Neuronal stem cell (in vitro differentiated cells): ENCODE measurements at places on chromosomes 16 and 17.

- H3K36me3 ChIP-seq, result peaks cover 11% of the 10 kb centered on the region
Measured at GRCh38 chr17:62617894-62618472, 9.5 kb upstream of the MRC2 start.

DNA sequence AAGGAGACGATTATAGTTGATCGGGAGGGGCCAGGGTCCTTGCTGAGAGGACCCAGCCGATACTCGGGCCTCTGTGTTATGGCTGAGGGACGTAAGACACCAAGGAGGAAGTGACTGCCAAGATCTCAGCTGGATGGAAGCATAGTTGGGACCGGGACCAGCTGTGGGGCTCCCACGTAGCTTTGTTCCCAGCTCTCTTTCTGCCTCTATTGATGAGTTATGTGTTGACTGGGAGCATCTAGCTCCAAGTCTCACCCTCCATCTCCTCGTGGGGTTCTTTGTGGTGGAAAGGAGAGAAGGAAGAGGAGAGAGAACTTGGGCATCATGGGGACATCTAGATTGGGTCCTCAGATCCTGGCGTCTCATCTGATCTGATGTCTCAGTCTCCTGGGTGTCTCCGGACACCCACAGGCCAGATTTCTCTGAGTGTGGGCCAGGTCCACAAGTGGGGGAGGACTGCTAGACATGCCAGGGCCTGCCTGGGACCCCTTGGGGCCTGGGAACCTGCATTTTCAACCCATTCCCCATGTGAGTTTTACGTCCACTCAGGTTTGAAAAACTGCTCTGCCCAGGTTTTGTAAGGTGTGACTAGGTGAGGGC, 1.0 kb downstream of the MGRN1 start:
- peaks cover 15% of the 10 kb centered on the region for H3K36me3 ChIP-seq
- peaks cover 5% of the 10 kb centered on the region for H3K4me1 ChIP-seq
- H3K4me3 ChIP-seq, result peak overlapping the region; percentile 83
- H3K27ac ChIP-seq, result peak overlapping the region; percentile 81

DNA sequence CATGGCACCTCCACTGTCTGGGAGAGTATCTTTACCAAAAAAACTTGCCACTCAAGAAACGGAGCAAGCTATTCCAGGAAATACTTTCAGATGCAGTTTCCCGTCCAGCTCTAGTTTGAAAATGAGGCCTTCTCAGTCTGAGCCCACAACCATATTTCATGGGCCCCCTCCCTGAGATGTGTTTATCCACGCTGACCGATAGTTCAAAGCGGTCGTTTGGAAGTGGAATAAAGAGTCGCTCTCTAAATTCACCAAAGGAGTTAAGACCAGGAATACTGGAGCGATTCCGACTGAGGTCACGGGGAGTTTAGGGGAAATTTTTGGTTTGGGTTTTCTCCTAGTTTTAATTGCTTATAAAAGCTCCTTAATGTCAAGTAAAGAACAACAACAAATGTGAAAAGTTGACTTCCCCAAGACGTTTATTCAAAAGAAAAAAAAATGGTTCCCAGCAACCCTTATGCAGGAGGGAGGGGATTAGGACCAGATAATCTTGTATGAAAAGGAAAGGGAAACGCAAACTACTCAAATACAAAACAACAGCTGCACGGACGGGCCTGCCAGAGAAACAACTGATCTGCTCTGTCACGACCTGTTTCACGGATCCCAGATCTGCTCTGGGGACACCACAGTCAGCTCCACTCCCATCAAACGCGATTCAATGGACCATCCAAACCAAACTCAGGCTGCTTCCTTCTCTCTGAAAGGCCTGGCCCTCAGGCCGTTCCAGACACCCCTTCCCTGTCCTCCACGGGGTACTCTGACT, 77.1 kb downstream of the MRM3 start:
- no peaks in the 10 kb centered on the region for H3K27me3 ChIP-seq
- peaks cover 38% of the 10 kb centered on the region for H3K36me3 ChIP-seq
- peak overlapping the region; percentile 82 for H3K27ac ChIP-seq
- H3K4me1 ChIP-seq, result no peaks in the 10 kb centered on the region
- DNase-seq, result no peak

DNA sequence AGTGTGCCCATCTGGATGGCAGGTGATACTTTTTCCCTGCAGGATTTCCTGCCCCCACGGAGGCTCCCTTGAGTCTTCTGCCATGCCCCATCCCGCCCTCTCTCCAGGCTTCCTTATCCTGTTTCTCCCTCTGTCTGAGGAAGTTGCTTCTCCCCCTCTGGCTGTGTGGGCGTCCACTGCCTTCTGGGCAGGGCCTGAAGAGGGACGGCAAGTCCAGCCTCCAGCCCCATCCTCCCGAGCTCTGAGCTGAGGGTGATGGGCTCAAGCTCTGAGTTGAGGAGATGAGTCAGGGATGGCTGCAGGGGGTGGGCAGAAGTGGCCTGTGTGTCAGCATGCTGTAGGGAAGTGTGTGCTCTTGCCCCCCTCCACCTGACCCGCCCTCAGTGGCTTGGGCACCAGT, 14.2 kb upstream of the RAP1GAP2 start:
- H3K36me3 ChIP-seq, result no peaks in the 10 kb centered on the region
- no peak overlapping the region for H3K4me3 ChIP-seq
- no peak overlapping the region for H3K27ac ChIP-seq
- H3K4me1 ChIP-seq, result peaks cover 4% of the 10 kb centered on the region
- peaks cover 24% of the 10 kb centered on the region for H3K27me3 ChIP-seq
- DNase-seq, result no peak

DNA sequence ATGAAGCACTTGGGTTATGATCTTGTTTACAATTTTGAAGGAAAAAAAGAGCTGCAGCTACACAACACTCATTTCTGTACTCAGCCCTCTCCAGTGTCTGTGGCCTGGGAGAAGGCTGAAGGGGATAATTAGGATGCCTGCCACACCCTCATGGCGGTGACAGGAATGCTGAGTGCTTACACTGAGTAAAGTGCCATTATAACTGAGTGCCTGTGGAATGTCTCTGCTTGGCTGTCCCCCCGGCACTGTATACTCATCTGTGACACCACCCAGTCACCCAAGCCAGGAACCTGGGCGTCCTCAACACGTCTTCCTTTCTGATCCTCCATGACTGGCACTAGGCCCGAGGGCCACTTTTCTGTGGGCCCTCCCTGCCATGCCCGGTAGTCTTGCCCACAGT, 3.5 kb upstream of the MRPL38 start:
- H3K4me1 ChIP-seq, result peaks cover 2% of the 10 kb centered on the region
- no peaks in the 10 kb centered on the region for H3K27me3 ChIP-seq
- no peak for DNase-seq
- H3K4me3 ChIP-seq, result no peak overlapping the region
- H3K36me3 ChIP-seq, result peaks cover 2% of the 10 kb centered on the region

DNA sequence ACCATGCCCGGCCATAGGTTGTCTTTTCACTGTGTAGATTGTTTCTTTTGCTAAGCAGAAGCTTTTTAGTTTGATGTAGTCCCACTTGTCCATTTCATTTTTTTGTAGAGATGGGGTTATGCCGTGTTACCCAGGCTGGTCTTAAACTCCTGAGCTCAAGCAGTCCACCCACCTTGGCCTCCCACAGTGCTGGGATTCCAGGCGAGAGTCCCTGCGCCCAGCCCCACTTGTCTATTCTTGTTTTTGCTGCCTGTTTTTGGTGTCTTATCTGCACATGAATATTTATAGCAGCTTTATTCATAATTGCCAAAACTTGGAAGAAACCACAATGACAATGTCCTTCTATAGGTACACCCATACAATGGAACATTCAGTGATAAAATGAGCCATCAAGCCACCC, 18.8 kb upstream of the SBK1 start:
- H3K36me3 ChIP-seq, result no peaks in the 10 kb centered on the region
- no peak overlapping the region for H3K4me3 ChIP-seq
- no peak for DNase-seq
- peaks cover 19% of the 10 kb centered on the region for H3K27me3 ChIP-seq

- DNase-seq, result no peak
- H3K36me3 ChIP-seq, result no peaks in the 10 kb centered on the region
- no peaks in the 10 kb centered on the region for H3K4me1 ChIP-seq
- H3K27me3 ChIP-seq, result no peaks in the 10 kb centered on the region
Measured at GRCh38 chr17:36842231-36842819, 95.0 kb upstream of the LHX1 start.

- no peak overlapping the region for H3K27ac ChIP-seq
- H3K36me3 ChIP-seq, result no peaks in the 10 kb centered on the region
- DNase-seq, result no peak
- H3K4me1 ChIP-seq, result no peaks in the 10 kb centered on the region
Measured at GRCh38 chr17:70613681-70614080, 444.3 kb downstream of the KCNJ2 start.

- no peak overlapping the region for H3K27ac ChIP-seq
- H3K4me1 ChIP-seq, result no peaks in the 10 kb centered on the region
- H3K27me3 ChIP-seq, result no peaks in the 10 kb centered on the region
- no peak for DNase-seq
- H3K4me3 ChIP-seq, result no peak overlapping the region
- H3K36me3 ChIP-seq, result no peaks in the 10 kb centered on the region
Measured at GRCh38 chr16:72825912-72826621, 221.9 kb downstream of the ZFHX3 start.

DNA sequence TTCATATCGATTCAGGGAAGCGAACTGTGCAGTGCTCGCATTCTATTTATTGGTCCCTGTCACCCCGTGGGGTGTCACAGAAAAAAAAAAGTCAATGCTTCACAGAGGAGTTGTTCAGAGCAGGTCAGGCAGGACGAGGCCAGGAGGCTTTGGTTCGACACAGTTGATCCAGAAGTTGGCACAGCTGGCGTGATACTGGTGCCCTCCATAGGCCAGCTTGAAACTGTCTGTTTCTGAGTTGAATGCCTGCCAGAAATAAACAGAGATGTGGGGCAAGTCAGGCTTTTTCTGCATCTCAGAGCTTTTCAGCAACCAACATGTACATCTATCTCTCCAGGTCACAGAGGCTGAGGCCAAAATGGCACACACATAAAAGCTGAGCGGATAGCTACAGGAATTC, 29.1 kb downstream of the DUSP14 start:
- H3K4me3 ChIP-seq, result no peak overlapping the region
- H3K27ac ChIP-seq, result no peak overlapping the region
- H3K4me1 ChIP-seq, result peaks cover 10% of the 10 kb centered on the region
- no peak for DNase-seq

DNA sequence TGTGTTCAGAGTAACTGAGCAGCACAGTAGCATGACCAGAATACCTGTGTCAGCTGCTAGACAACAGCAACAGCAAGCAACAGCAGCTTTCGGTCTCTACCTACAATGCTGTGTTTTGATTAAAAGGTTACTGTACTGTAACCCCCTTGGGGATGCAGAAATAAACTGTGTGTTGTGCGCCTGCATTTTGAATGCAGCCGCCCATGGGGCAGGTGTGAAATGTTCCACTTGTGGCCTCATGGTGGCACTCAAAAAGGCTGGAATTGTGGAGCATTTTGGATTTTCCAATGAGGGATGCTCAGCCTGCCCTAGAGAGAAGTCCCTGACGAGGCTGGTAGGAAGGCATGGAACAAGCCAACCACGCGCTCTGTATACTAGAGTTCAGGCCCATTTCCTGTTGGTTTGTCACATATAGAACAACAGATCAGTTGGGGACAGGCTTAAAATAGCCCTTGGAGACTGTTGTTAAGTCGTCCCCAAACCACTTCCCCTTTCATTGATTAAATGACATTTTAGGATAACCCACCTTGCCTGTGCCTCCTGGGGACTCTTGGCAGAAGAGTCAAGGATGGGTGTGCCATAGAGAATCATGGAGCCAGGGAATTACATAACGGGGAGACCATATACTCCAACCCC, 27.1 kb downstream of the SCPEP1 start:
- DNase-seq, result no peak
- no peaks in the 10 kb centered on the region for H3K4me1 ChIP-seq
- H3K4me3 ChIP-seq, result no peak overlapping the region
- no peak overlapping the region for H3K27ac ChIP-seq
- no peaks in the 10 kb centered on the region for H3K27me3 ChIP-seq

DNA sequence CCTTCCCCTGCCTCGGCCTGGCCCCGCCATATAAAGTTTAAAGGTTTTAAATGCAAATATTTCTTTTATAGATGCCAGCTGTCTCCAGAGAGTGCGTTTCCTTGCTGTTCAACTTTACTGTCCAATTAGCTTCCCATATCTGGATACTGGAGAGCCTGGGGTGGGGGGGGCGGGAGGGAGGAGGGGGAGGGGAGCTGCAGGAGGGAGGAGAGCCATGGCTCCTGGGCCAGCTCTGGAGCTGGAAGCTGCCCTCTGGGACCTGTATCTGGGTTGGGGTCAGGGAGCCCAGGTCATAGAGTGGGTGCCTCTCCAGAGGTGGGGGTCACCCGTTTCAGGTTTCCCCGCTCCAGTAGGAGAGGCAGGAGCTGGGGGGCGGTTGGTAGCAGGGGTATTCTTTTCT, 6.2 kb upstream of the GSE1 start:
- peak overlapping the region; percentile 31 for H3K4me3 ChIP-seq
- H3K27me3 ChIP-seq, result no peaks in the 10 kb centered on the region
- no peak for DNase-seq
- H3K36me3 ChIP-seq, result no peaks in the 10 kb centered on the region

GRCh38 chr17:980406-981291, 1.1 kb upstream of the NXN start:
- peaks cover 9% of the 10 kb centered on the region for H3K36me3 ChIP-seq
- H3K27me3 ChIP-seq, result no peaks in the 10 kb centered on the region
- peak; percentile 79 for DNase-seq

- peaks cover 19% of the 10 kb centered on the region for H3K4me1 ChIP-seq
- no peaks in the 10 kb centered on the region for H3K27me3 ChIP-seq
- no peaks in the 10 kb centered on the region for H3K36me3 ChIP-seq
Measured at GRCh38 chr16:68972720-68973119, 129.4 kb downstream of the TANGO6 start.

- H3K4me1 ChIP-seq, result no peaks in the 10 kb centered on the region
- H3K4me3 ChIP-seq, result no peak overlapping the region
- H3K27me3 ChIP-seq, result no peaks in the 10 kb centered on the region
- H3K36me3 ChIP-seq, result peaks cover 93% of the 10 kb centered on the region
Measured at GRCh38 chr17:3838206-3838605, 7.8 kb downstream of the NCBP3 start.

GRCh38 chr16:89574681-89575246, 794 bp upstream of the CPNE7 start:
- no peaks in the 10 kb centered on the region for H3K4me1 ChIP-seq
- no peaks in the 10 kb centered on the region for H3K36me3 ChIP-seq
- peaks cover 27% of the 10 kb centered on the region for H3K27me3 ChIP-seq
- DNase-seq, result no peak
- no peak overlapping the region for H3K4me3 ChIP-seq

DNA sequence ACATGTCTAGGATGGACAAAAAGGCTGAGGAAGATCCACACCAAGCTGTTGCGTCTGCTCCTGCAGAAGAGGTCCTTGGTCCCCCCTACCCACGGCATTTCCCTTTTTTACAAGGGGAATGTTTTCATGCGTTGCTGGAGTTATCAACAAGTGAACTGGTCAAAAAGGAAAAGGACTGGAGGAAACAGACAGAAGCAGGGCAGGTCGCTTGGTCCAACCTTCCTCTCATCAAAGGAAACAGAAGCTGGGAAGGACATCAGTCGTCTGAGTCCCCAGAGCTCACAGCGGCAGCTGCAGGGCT, 26.1 kb downstream of the PIEZO1 start:
- H3K27ac ChIP-seq, result no peak overlapping the region
- no peaks in the 10 kb centered on the region for H3K27me3 ChIP-seq
- DNase-seq, result no peak
- H3K36me3 ChIP-seq, result no peaks in the 10 kb centered on the region
- H3K4me3 ChIP-seq, result no peak overlapping the region
- H3K4me1 ChIP-seq, result peaks cover 19% of the 10 kb centered on the region
